Stomach (tissue), 19 donors: ENCODE measurements at places on chromosomes 5 and 9. TPM values are rescaled to one million over a fixed set of nuclear protein-coding genes. Genes with fewer than 3 reads are reported as not detected.

Gene DMRT3
- total RNA-seq: not detected

Gene CPLANE1
- 9.0 TPM for total RNA-seq

- H3K27ac ChIP-seq: no peak overlapping the region
- DNase-seq: no peak
- no peak overlapping the region for H3K4me3 ChIP-seq
- no peaks in the 10 kb centered on the region for H3K4me1 ChIP-seq
These were observed 201.7 kb upstream of the ACTBL2 start for GRCh38 chr5:57684299-57684702.

- no peaks in the 10 kb centered on the region for H3K36me3 ChIP-seq
- H3K27me3 ChIP-seq: no peaks in the 10 kb centered on the region
- H3K27ac ChIP-seq: no peak overlapping the region
- DNase-seq: peak; percentile 26
- H3K4me1 ChIP-seq: no peaks in the 10 kb centered on the region
- no peak overlapping the region for H3K4me3 ChIP-seq
These were observed 32.6 kb upstream of the ANXA1 start for GRCh38 chr9:73118898-73119554.

- H3K4me1 ChIP-seq: no peaks in the 10 kb centered on the region
- no peaks in the 10 kb centered on the region for H3K36me3 ChIP-seq
- no peak for DNase-seq
- H3K27me3 ChIP-seq: no peaks in the 10 kb centered on the region
- H3K4me3 ChIP-seq: no peak overlapping the region
These were observed 88.3 kb upstream of the MSX2 start for GRCh38 chr5:174636094-174636493.

DNA sequence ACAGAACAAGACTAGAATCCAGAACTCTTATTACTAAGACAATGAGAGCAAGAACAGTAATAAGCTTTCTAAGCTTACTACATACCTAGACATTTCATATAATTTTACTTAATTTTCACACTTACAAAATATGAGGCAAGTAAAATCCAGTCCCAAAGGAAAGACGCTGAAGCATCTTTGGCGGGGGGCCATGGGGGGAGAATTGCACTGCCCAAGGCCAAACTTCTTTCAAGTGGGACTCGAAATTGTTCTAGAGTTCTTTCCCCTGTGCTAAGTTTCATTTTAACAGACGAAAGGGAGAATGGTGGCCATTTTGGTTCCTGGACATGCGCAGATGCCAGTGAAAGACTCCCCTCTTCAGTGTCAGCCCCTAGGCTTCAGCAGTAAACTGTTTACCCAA is 72.3 kb downstream of the PRRT1B start:
- peaks cover 9% of the 10 kb centered on the region for H3K4me1 ChIP-seq
- no peak overlapping the region for H3K27ac ChIP-seq
- no peaks in the 10 kb centered on the region for H3K27me3 ChIP-seq
- H3K4me3 ChIP-seq: no peak overlapping the region
- no peak for DNase-seq

DNA sequence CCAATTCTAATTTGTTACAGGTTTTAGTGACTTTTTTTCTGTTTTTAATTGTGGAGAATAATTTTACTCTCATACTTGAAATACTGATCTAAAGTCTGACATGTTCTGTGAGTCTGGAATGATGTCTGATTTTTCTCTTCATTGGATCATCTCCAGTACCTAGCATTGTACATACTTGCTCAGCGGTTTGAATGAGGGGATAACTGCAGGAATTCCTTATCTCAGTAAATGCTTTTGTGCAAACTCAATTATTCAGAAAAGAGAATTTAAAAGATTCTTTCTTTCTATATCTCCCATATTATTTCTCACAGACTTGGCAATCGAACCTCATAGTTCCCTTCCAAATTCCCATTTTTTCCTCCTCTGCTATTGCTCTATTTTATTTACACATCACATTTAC is 397.9 kb upstream of the SGCD start:
- no peak overlapping the region for H3K4me3 ChIP-seq
- H3K27ac ChIP-seq: no peak overlapping the region
- no peaks in the 10 kb centered on the region for H3K4me1 ChIP-seq

DNA sequence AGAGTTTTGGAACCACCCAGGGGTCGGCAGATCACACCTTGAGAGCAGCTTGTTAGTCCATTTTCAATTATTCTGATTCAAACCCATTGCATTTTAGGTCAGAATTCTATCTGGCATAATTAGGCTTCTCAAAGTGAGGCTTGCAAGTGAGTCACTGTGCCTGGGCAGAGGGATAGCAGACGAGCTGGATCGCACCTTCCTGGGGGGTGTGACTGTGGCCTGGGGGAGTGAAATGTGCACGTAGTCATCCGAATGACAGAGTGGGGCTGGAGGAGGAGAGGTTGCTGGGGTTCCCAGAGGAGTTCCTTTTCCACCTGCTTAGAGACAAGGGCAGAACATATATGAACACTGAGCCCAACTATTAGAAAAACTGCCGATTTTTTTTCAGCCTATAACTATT is 31.7 kb downstream of the SPACA9 start:
- no peak overlapping the region for H3K4me3 ChIP-seq
- DNase-seq: no peak
- H3K4me1 ChIP-seq: no peaks in the 10 kb centered on the region
- peaks cover 98% of the 10 kb centered on the region for H3K36me3 ChIP-seq
- no peak overlapping the region for H3K27ac ChIP-seq

- H3K4me1 ChIP-seq: no peaks in the 10 kb centered on the region
- no peaks in the 10 kb centered on the region for H3K36me3 ChIP-seq
- no peak for DNase-seq
- no peak overlapping the region for H3K4me3 ChIP-seq
- peaks cover 50% of the 10 kb centered on the region for H3K27me3 ChIP-seq
- H3K27ac ChIP-seq: no peak overlapping the region
These were observed 17.0 kb downstream of the FRMPD1 start for GRCh38 chr9:37667706-37668105.

DNA sequence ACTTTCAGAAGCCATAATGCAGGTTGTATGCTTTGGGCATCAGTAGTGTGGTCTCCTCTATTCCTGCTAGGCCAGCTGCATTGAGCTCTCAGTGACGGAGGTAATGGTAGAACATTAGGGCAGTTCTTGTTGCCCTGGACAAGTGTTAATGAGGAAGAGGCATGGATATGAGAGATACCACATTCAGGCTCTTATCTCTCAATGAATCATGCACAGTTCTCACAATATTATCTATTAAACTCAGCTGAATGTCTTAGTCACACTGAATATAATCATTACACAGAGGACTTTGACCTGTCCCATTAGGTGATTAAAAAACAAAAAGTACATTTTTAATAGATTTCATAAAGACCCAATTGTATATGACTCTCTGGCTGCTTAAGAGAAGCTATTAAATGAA is 76.6 kb upstream of the SSBP2 start:
- H3K27ac ChIP-seq: no peak overlapping the region
- no peak for DNase-seq
- no peaks in the 10 kb centered on the region for H3K36me3 ChIP-seq
- no peaks in the 10 kb centered on the region for H3K27me3 ChIP-seq
- no peak overlapping the region for H3K4me3 ChIP-seq

- H3K4me3 ChIP-seq: no peak overlapping the region
- no peak for DNase-seq
- H3K36me3 ChIP-seq: no peaks in the 10 kb centered on the region
- no peak overlapping the region for H3K27ac ChIP-seq
These were observed 52.3 kb downstream of the ADAMTS2 start for GRCh38 chr5:179292681-179293635.

GRCh38 chr9:107039542-107039941 is 176.6 kb downstream of the ZNF462 start:
- no peak overlapping the region for H3K4me3 ChIP-seq
- no peaks in the 10 kb centered on the region for H3K27me3 ChIP-seq
- no peak for DNase-seq

Gene AMACR
- total RNA-seq: 14.2 TPM

GRCh38 chr5:1864896-1865440 is 17.8 kb downstream of the IRX4 start:
- no peaks in the 10 kb centered on the region for H3K36me3 ChIP-seq
- no peaks in the 10 kb centered on the region for H3K27me3 ChIP-seq
- no peak for DNase-seq
- H3K27ac ChIP-seq: no peak overlapping the region
- H3K4me1 ChIP-seq: no peaks in the 10 kb centered on the region

DNA sequence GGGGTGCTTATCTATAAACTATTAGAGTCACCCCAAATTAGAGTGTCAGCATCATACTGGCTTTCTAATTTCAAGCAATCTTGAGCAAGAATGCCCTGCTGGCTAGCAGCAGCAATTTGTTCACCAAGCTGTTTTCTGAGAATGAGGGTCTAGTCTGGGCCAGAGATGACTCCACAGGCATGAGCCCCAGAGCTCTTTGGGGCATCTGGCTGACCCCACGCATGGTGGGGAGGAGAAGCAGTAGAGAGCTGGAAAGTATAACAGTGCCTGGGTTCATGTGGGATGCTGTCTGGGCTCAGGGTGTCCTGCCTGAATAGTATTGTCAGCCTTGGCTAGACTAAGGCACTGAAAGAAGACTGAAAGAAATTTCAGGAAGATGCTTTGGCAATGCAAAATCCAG is 64.9 kb downstream of the C6 start:
- no peak overlapping the region for H3K27ac ChIP-seq
- DNase-seq: no peak
- no peaks in the 10 kb centered on the region for H3K27me3 ChIP-seq
- H3K36me3 ChIP-seq: no peaks in the 10 kb centered on the region
- peaks cover 6% of the 10 kb centered on the region for H3K4me1 ChIP-seq

- H3K4me3 ChIP-seq: no peak overlapping the region
- H3K36me3 ChIP-seq: peaks cover 86% of the 10 kb centered on the region
- H3K27ac ChIP-seq: no peak overlapping the region
- no peaks in the 10 kb centered on the region for H3K27me3 ChIP-seq
- DNase-seq: no peak
These were observed 81.2 kb downstream of the SPTLC1 start for GRCh38 chr9:92033991-92034390.

DNA sequence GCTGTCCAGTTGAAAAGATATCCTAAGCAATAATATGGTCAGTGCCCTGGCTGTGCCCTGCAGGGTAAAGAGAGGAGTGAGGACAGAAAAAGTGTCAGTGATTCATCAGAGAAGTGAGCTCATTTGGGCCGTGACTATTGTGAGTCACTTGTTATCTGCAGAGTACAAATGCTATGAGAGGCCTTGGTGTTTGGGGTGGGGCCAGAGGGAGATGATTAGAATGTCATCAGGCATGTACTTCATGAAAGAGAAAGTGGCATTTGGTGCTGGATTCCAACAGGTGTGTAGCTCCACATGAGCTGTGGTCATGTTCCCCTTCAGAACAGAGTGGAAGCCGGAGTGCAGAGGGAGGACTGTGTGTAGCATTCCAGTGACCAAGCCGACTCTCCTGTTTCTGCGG is 174.1 kb downstream of the KDM4C start:
- peak overlapping the region; percentile 35 for H3K27ac ChIP-seq
- peak; percentile 41 for DNase-seq
- no peaks in the 10 kb centered on the region for H3K27me3 ChIP-seq
- peaks cover 26% of the 10 kb centered on the region for H3K4me1 ChIP-seq

DNA sequence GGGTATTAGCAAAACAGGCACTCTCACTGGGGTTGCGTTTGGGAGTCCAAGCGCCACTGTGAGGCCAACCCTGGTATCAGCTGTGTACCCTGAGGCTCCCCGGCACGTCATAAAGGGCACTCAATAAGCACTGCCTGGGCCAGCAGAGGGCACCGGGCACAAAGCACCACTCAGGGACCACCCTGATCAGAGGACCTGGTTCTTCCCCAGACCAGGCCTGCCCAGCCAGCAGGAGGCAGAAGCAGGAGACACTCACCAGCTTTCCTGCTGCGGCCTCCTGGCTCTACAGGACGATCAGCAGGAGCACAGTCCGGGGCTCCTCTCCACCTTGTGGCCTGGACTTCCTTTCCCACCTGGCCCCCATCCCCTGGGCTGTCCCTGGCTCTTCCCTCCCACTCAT is 12.6 kb downstream of the MGAT1 start:
- no peak for DNase-seq
- H3K27me3 ChIP-seq: no peaks in the 10 kb centered on the region
- H3K4me3 ChIP-seq: no peak overlapping the region
- H3K27ac ChIP-seq: no peak overlapping the region
- H3K4me1 ChIP-seq: peaks cover 86% of the 10 kb centered on the region

Gene F2RL1
- 6.7 TPM for total RNA-seq

DNA sequence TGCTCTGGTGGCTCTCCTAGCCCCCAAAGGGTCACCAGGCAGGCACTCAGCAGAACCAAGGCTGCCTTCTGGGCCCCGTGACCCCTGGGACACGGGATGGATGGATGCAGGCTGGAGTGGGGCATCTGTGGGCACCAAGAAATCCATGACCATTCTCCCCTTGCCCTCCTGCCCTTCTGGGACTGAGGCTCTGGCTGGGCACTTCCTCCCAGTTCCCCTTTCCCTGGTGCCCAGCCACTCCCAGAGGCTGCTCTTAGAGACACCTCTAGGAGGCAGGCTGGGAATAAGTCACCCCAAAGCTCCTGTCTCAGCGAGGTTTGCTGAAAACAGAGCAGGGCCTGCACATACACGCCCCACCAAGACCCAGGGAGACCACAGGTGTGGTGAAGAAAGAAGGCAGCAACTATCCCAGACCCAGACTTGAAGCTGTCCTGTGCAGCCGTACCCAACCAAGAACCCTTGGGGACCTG is 943 bp downstream of the STING1 start:
- H3K4me1 ChIP-seq: peaks cover 52% of the 10 kb centered on the region
- peak overlapping the region; percentile 39 for H3K4me3 ChIP-seq
- DNase-seq: no peak
- peak overlapping the region; percentile 89 for H3K27ac ChIP-seq

DNA sequence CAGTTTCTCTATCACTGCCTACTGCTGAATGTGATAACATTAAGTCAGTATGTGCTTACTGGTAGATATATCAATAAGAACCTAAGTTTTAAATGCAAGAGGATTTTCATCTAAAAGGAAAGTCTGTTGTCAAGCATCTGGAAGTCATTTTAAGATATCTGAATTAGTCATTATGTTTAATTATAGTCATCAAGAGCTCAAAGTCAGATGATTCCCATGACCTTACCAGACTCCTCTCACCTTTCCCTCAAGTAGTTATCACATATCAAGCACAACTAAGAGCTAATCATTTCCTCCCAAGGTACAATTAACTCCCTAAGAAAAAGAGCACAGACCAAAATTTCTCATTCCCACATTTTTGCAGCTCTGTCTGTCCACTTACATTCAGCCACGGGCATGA is 45.5 kb downstream of the PUM3 start:
- H3K4me3 ChIP-seq: no peak overlapping the region
- H3K4me1 ChIP-seq: no peaks in the 10 kb centered on the region
- no peaks in the 10 kb centered on the region for H3K27me3 ChIP-seq
- H3K27ac ChIP-seq: no peak overlapping the region
- H3K36me3 ChIP-seq: peaks cover 80% of the 10 kb centered on the region

- H3K36me3 ChIP-seq: no peaks in the 10 kb centered on the region
- H3K4me3 ChIP-seq: no peak overlapping the region
- H3K4me1 ChIP-seq: no peaks in the 10 kb centered on the region
- no peak for DNase-seq
- H3K27ac ChIP-seq: no peak overlapping the region
These were observed 263.7 kb downstream of the CEMIP2 start for GRCh38 chr9:71504636-71505035.

GRCh38 chr5:171724468-171725204 is 61.0 kb upstream of the SMIM23 start:
- H3K27me3 ChIP-seq: no peaks in the 10 kb centered on the region
- no peaks in the 10 kb centered on the region for H3K4me1 ChIP-seq
- no peak overlapping the region for H3K4me3 ChIP-seq
- H3K36me3 ChIP-seq: no peaks in the 10 kb centered on the region

GRCh38 chr5:15737871-15738664 is 238.1 kb downstream of the FBXL7 start:
- no peaks in the 10 kb centered on the region for H3K36me3 ChIP-seq
- H3K27ac ChIP-seq: no peak overlapping the region
- H3K4me3 ChIP-seq: no peak overlapping the region
- DNase-seq: no peak
